ENCODE measurements at places on chromosomes 2 and 18.

DNA sequence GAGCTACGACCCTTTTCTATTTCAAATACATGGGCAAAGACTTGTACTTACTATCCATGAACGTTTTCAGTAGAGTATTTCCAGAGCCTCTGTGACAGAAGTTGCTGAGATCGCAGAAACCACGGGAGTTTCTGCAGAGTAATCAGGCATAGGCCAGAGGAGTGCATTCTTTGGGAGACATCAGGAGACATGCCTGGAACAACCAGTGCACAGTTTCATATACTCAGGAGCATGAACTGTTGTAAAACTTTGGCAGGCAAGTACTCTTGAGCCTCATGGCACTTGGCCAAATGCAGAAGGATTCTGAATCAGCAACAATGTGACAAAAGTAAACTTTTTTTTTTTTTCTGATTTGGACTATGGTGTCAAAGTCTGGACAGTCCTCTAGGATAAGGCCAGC is 307.1 kb downstream of the GRB14 start:
- DNase-seq: no peak

- no peak for DNase-seq
Observed at GRCh38 chr18:65835881-65836280, 85.1 kb downstream of the CDH7 start.

GRCh38 chr2:148957023-148957422 is 81.5 kb upstream of the LYPD6B start:
- DNase-seq: no peak

- DNase-seq: no peak
Observed at GRCh38 chr2:98935111-98935770, 784 bp downstream of the CRACDL start.

GRCh38 chr2:49177194-49177593 is 22.9 kb upstream of the FSHR start:
- DNase-seq: no peak

- DNase-seq: no peak
Observed at GRCh38 chr2:109280804-109281203, 151.8 kb downstream of the SH3RF3 start.

DNA sequence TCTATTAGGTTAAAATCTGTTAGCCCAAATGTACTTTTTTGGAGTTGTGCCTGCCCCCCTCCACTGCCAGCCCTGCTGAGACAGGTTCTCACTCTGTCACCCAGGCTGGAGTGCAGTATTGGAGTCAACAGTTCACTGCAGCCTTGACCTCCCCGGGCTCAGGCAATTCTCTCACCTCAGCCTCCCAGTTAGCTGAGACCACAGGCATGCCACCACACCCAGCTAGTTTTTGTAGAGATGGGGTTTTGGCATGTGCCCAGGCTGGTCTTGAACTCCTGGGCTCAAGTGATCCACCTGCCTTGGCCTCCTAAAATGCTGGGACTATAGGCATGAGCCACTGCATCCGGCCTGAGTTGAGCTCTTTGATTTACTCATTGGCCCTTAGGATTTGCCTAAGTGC is 110.7 kb downstream of the ICA1L start:
- DNase-seq: no peak

- DNase-seq: no peak
Observed at GRCh38 chr2:118197011-118197675, 108.9 kb downstream of the INSIG2 start.

DNA sequence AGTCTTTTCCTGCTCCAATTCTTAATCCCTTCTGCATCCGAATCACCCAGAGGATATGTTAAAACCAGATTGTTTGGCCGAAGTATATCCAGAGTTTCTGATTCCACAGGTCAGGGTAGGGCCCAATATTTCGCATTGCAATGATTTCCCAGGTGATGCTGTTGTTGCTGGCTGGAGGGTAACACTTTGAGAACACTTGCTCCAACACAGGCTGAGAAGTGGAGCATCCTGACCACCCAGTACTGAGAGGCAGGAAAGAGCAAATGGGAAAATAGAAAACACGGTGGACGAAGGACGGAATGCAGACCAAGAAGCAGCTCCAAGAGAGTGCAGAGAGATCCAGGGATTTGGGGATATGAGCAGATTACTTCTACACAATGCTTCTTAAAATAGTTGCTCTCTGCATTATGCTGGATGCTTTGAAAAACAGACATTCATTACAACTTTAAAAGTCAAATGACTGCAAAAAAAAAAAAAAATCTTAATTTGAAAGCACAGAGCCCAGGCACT is 362.2 kb upstream of the SLC14A2 start:
- no peak for DNase-seq

DNA sequence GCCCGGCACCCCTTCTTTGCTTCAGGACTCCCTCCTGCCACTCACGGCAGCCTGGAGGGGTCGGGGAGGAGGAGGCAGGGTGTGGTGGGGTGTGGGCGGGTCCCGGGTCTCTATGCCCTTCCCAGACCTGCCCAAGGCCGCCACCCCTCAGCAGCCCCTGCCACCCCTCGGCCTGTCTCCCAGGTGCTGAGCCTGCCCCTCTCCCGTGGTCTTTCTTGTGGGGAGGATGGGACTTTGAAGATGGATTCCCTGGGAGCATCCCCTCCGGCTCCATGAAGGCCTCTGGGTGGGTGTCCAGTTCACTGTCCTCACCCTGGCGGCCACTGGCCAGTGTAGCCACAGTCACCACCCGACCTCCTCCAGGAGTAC is 23.2 kb downstream of the KCNIP3 start:
- no peak for DNase-seq

DNA sequence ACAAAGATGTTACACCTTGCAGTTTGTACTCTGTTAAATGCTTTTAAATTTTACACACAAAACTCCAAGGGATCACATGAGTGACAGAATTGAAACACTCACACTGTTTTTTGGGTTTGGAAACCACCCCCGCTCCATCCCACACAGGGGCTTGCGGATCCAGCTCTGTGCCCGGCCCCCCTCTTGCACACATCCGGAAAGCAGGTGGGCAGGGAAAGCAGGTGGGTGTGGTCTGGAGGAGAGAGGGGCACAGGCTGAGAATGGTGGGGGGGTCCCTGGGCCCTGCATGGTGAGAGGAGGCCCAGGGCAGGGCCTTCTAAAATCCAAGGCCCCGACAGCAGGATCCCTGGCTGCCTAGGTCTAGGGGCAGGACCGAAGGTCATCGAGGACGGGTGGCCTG is 88.5 kb upstream of the HPCAL1 start:
- no peak for DNase-seq

- DNase-seq: no peak
Observed at GRCh38 chr2:162261032-162261945, 18.0 kb upstream of the FAP start.

- DNase-seq: no peak
Observed at GRCh38 chr18:36680042-36680441, 148.8 kb downstream of the TPGS2 start.

- no peak for DNase-seq
Observed at GRCh38 chr2:217477583-217477982, 525.2 kb downstream of the TNS1 start.

DNA sequence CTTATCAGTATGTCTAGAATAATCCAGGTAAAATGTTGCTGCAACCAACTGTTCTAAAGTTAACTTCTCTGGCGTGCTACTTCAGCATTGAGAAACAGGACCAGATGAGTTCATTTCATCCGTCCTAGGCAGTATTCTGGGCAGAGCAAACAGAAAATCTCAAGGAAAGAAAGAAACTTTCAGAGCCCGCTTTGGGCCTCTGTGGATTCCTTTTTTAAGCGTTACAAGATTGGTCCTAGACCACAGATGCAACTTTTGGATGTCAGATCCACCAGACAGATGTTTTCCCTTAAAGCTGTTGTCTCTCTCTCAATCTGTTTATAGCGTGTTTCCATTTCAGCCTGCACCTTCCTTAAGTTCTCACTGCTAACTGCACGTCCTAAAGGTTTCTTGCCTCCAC is 75.0 kb downstream of the BCL2 start:
- no peak for DNase-seq

- DNase-seq: no peak
Observed at GRCh38 chr2:240245184-240245583, 104.7 kb upstream of the OTOS start.

All from NCI-H2227 treated with DMSO at 0.1 percent for 48 hours (cell line).